ENCODE measurements at places on chromosomes 2 and 18.

DNA sequence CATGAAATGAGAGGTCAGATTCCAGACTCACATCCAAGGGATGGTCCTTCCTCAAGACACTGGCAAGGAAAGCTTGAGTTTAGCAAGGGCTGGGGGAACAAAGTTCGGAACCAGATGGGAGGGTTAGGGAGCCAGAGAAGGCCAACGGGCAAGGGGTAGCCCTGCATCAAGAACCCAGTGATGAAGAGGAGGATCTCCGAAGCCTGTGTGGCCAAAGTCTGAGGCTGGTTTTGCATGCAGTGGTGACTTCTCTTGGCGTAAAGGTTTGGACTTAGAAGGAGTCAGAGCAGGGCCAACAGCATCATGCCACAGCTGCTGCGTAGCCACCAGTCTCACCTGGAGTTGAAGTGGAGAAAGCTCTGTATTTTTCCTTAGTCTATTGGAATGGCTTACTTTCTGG lies 123.5 kb upstream of the ALPP start:
- DNase-seq = no peak

DNA sequence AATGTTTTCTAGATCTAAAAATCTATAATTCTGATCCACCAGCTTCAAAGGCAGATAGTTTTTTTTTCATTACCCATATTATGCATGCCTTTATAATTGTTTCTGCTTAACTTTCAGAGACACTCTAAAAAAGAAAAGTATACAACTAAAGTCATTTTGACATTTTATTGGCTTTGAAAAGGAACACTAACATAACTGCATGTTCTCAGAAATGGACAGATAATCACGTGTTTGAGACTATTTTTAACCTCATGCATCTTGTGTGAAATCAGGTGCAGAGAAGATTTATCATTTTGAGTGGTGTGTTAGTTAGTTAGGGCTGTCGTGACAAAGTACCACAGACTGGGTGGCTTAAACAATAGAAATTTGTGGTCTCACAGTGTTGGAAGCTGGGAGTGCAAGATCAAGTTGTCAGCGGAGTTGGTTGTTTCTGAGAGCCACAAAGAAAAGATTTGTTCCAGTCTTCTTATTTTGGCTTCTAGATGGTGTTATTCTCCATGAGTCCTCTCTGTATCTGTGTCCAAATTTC lies 841.4 kb upstream of the LRATD1 start:
- DNase-seq = no peak

DNA sequence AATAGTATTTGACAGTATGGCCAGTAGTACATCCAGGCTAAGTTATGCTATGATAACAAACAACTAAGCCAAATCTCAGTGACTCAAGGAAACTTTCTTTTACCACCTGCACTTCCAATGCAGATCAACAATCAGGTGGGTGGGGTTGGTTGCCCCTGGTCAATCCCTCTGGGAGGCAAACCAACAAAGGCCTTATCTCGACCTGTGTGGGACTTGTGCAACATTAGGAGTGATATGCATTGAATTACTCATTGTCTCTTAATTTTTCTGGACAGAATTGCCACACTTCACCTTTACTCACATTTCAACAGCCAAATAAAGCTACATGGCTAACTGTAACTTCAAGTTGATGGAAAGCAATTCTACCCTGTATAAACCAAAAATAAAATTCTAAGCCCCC lies 1049.3 kb upstream of the CDH2 start:
- no peak for DNase-seq

DNA sequence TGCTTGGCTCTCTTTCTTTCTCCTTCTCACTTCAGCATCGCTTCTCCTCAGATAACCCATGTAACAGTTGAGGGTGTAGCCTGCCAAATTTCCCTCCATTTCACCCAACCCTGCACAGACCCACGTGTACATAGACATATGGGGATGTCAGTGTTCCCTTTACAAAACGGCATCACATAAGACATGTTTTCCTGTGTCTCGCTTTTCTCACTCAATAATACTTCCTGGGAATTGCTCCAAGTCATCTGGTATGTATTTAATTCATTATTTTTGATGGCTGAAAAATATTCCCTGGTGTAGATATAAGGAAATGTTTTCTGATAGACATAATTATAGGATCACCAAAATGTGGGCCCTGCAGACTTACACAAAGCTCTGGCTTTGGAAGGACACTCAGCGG lies 176.8 kb downstream of the LOXHD1 start:
- no peak for DNase-seq

GRCh38 chr2:217735034-217735433 lies 267.8 kb downstream of the TNS1 start:
- no peak for DNase-seq

DNA sequence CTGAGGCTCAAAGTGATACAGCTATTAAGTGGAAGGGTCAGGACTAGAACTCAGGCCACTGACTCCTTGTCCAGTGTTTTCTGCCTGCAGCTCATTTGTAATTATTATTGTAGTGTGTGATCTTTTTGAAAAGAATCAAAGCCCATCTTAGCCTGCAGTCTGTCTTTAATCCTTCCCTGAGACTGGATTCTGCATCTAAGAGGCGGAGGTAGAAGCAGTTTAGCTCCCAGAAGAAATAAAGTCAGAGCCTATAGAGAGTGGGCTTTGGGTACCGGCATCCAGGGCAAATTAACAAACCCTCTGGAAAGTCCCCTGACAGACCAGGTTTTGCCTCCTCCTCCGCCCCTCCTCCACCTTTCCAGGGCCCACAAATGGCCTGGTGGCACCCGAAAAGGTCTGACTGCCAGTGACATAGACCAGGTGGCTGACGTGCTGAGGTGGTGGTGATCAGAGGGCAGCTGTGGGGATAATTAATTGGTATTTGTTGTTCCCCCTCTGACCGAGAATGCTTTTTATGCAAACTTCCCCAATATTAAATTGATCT lies 2.2 kb upstream of the RAX start:
- DNase-seq = no peak

- DNase-seq = no peak
These were observed 59.3 kb downstream of the SETBP1 start for GRCh38 chr18:44740000-44740399.

DNA sequence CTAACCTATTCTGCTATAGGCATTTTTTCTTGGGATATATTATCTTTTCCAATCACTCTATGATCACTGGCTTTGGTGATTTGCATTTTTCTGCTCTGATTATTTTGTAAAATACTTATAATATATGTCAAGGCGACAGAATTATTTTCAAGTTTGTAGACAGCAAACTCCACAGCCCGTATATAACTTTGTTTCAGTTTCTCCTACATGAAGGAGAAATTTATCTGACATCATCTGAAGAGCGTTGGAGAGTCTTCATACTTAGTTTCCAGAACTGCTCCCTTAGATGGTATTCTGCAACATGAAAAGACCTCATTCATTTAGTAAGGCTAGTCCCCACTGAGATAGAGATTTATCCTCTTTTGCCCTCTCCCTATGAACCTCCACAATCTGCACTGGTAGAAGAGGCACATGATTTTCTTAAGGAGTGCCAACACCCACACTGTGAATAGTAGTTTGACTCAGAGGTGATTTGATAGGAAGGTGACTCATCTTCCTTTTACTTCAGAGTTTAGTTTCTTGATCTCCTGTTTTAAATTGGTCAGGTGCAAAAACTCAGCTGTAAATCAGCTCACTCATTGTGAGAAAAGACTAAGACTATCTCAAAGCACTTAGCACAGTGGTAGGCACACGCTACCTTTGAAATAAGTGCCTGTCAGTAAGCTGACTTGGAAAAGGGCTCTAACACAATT lies 1848.6 kb upstream of the CELF4 start:
- no peak for DNase-seq

DNA sequence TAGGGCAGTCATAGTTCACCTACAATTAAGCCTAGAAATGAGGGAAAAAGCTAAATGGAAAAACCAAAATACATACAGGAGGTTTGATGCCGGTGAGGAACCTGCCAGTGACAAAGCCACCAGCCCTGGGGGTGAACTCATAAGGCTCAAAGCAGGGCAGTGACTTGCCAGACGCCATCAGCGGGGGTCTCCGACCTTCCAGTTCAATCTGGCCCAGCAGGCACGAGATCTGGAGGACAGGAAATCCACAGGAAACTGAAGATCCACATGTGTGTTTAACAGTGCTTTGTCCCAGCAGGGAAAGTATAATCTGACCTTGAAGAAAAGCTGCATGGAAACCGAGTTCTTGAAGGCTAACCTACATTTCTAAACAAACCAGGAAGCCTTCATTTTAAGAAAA lies 60.1 kb downstream of the POLR1A start:
- DNase-seq = no peak

- DNase-seq = no peak
These were observed 256.7 kb downstream of the ANAPC1 start for GRCh38 chr2:111627256-111627655.

GRCh38 chr2:236446521-236446920 lies 123.1 kb upstream of the ACKR3 start:
- DNase-seq = no peak

GRCh38 chr2:240644171-240644651 lies 18.9 kb downstream of the GPR35 start:
- DNase-seq = peak; percentile 19

GRCh38 chr2:200022511-200022910 lies 67.1 kb downstream of the MAIP1 start:
- no peak for DNase-seq

DNA sequence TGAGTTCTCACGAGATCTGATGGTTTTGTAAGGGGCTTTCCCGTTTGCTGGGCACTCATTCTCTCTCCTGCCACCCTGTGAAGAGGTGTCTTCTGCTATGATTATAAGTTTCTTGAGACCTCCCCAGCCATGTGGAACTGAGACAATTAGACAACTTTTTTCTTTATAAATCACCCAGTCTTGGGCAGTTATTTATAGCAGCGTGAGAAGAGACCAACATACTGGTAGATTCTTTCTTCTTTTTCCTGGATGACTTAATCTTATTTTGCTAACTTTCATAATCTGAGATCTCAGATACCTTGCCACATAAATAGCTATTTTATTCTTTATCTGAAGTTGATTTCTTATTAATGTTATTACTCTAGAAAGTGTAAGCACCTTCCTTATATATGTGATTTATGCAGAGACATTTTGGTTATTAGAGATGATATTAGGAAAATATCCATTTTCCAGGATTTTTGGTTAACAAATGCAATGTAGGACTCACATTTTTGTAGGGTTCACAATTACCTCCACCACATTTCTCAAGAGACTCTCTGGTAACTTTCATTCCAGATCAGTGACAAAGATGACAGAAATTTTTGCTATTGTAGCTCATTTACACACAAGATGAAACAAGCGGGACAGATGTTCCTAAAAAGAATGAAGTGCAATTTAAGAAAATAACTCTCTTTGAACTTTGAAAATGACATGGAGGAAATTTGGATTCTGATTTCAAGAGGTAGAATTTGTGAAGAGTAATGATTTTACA lies 97.9 kb upstream of the RND3 start:
- no peak for DNase-seq

DNA sequence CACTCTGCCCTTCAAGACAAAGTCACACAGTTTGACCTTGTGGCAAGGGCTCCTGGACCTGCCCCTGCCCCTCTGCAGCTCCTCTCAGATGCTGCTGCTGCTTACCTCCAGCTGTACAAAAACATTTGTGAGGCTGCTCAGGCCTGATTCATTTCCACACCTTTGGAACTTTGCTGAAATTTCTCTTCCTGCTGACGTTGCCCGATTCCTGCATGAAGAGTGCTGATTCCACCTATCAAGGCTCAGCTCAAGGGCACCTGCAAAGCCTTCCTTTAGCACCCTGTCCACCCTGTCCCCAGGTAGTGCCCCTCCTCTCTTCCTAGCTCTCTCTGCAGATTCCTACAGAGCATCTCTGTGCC lies 738.3 kb upstream of the HS6ST1 start:
- DNase-seq = no peak

DNA sequence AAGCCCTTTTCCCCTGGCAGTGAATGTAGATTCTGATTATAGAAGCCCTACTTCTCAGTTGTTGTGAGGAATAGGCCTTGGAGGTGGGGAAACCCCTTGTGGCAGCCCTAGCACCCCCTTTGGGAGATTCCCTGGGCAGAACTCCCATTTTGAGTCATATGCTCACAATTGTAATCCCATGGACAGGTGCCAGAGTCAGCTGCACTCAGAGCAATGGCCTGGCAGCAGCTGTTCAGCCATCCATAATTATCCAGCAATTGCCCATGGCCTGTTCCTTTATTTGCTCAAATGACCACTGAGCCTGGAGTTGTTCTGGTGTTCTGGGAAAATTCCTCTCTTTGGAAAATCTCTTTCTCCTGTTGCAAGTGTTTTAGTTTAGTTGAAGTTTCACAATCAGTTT lies 71.7 kb downstream of the PTRHD1 start:
- DNase-seq = no peak

GRCh38 chr2:177771191-177771590 lies 301.4 kb downstream of the PDE11A start:
- no peak for DNase-seq

- DNase-seq = no peak
These were observed 599.2 kb downstream of the NR4A2 start for GRCh38 chr2:155733091-155733853.

GRCh38 chr2:85907671-85908157 lies 18.9 kb upstream of the ST3GAL5 start:
- no peak for DNase-seq

DNA sequence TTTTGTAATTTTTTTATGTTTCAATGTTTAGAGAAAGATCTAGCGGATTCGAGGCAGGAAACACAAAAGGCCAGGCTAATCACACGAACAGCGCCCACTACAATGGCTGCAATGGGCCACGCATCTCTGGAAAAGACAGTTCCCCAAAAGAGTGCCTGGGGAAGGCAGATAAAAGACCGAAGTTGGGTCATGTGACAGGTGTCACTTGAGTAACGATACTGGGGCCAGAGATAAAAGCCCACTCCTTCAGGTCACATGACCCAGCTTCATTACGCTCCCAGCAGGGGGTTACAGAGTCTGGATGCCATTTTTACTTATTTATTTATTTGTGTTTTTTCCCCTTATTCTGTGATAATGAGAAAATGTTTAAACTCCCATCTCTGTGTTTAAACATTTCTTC lies 95.4 kb downstream of the CDK15 start:
- DNase-seq = no peak

DNA sequence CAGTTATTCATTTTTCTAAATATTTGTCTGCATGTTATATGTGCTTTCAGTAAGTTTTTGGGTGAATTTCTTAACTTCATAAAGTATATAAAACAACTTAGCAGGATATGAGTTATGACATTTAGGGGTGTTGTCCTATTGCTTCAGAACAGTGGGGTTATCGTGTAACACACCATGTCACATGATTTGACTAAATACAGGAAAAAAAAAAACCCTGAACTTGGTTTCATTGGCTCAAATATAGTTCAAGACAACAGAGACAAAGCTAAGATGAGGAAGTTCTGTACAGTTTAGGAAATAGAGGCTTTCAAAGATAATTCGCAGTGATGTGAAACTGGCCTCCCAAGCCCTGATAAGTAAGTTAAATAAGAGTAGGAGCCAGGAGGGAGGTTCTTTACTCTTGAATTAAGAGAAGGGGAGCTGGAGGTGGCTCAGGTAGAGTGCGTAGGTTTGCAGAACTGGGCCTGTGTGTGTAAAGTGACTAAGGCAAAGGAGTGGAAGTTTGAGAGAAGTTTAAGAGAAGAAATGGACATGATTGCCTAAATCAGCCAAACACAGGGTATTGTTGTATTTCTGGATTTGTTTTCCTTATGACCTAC lies 53.9 kb downstream of the LIMS1 start:
- DNase-seq = no peak

GRCh38 chr2:239952665-239953417 lies 72.3 kb downstream of the NDUFA10 start:
- DNase-seq = no peak
